ENCODE measurements at places on chromosomes 3 and 15.
A peak's percentile ranks its signal among the peaks of the same experiment; 100 is the strongest.

DNA sequence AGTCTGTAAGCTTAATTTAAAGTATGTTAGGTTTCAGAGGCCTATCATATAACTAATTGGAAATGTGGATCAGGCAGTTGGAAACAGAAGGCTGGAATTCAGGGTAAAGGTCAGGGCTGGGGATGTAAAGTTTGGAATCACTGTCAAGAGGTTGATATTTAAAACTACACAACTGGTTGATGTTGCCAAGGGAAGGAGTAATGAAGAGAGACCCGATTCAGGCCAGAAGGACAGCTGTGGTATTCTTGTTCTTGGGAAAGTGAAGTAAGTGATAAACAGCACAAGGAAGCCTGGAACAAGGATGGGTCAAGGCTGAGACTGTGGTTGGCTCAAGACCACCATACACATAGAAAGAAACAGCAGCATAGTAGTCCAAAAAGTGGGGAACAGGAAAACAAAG lies 654.2 kb downstream of the NTRK3 start:
- no peak for DNase-seq

GRCh38 chr3:94301366-94301765 lies 238.5 kb downstream of the NSUN3 start:
- DNase-seq = no peak

- no peak for DNase-seq
Observed at GRCh38 chr15:66905185-66905584, 160.2 kb upstream of the SMAD3 start.

DNA sequence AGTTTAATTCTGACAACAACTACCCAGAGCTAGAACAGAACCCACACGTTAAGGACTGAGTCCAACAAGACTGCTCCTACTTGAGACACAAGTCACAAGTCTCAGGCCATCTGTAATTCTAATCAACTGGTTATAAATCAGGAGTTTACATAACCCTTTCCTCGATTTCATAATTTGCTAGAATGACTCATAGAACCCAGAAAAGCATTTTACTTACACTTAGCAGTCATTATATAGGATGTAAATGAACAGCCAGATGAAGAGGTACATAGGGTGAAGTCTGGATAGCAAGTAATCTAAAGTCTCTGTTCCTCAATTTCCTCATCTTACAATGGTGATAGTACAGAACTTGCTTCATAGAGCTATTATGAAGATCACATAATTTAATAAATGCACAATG lies 1018.2 kb downstream of the DIPK2A start:
- no peak for DNase-seq

GRCh38 chr15:63067976-63068743 lies 25.6 kb downstream of the TPM1 start:
- DNase-seq = no peak

DNA sequence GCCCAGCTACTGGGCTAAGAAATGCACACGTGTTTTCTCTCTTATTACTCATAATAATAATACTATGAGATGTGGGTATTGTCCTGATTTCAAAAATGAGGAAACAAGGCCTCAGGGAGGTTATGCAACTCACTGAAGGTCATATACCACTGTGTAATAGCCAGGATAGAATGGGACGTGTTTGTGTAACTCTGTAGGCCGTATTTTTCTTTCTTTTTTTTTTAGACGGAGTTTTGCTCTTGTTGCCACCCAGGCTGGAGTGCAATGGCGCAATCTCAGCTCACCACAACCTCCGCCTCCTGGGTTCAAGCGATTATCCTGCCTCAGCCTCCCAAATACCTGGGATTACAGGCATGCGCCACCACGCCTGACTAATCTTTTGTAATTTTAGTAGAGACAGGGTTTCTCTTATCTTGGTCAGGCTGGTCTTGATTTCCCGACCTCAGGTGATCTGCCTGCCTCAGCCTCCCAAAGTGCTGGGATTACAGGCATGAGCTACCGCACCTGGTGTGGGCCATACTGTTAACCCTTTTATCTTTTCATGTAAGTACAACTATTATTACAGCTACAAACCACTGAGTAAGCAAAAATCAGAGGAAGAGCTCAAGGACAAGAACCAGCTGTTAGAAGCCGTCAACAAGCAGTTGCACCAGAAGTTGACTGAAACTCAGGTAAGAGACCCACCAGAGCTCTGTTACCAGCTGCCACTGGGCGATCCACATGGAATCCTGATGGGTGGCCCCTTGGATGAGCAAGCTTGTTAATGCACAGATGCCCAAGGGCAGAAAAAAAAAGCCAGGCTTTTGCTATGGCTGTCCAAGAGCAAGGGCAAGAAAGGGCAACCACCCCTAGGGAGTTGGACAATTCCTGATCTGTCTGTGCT lies 6.7 kb downstream of the KNSTRN start:
- DNase-seq = no peak

- DNase-seq = no peak
Observed at GRCh38 chr15:48317221-48317620, 14.0 kb upstream of the DUT start.

DNA sequence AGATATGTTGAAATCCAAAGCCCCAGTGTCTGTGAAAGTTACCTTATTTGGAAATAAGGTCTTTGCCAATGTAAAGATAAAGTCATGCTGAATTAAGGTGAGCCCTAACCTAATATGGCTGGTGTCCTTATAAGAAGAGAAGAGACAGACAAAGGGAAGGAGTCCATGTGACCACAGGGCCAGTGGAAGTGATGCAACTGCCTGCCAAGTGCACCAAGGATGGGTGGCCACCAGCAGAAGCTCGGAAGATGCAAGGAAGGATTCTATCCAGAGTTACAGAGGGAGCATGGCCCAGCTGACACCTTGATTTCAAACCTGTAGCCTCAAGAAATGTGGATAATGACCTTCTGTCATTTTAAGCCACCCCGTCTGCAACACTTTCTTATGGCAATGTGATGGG lies 35.3 kb upstream of the PGPEP1L start:
- DNase-seq = no peak

- DNase-seq = no peak
Observed at GRCh38 chr3:43892526-43892925, 201.8 kb downstream of the ABHD5 start.

DNA sequence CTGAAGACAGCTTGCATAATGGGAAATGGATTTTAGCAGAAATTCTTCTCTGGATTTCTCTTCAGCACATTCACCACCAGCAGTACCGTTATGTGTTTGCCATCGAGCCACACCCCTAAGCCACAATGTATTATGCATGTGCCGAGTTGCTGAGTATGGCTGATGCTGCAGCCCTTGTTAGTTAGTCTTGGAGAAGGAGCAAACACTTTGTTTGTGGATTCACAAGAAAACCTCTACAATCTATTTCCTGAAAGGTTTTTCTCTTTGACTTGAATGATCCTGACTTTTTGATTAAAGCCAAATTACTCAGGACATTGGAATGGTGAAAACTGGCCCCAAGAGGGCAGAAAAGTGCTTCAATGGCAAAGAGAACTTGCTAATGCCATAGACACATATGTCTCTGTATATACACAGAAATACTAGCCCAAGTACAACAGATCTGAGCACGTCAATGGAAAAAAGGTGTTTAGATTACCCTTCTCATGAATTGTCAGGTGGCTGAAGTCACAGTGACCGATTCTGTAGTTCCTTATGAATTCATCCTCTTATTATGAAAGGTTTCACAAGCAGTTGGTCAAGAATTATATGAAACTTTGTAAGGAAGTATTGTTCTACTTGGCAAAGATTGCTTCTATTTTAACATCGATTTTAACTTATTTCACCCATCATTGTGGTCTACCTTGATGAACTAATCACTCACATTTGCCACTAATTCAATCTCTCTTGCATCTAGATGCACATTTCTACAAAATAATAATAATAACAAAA lies 103.0 kb downstream of the P3H2 start:
- DNase-seq = peak; percentile 62

DNA sequence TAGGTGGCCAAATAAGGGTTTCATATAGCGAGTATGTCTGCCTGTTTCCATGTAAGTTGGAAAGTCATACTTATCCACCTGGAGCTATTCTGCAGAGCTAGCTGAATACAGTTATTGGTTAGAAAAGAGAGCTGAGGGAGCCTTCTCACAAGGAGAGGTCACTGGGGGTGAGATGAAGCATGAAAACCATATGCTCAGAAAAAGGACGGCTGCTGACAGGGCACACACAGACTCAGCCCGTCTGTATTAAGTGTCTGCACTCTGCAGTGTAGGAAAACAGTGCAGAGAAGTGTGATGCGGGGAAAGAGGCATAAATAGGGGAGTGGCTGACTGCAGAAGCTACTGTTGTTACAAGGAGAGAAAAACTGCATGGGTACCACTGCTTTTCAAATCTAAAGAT lies 58.2 kb downstream of the C3orf70 start:
- no peak for DNase-seq

- DNase-seq = no peak
Observed at GRCh38 chr15:88399021-88399685, 68.0 kb downstream of the MRPL46 start.

DNA sequence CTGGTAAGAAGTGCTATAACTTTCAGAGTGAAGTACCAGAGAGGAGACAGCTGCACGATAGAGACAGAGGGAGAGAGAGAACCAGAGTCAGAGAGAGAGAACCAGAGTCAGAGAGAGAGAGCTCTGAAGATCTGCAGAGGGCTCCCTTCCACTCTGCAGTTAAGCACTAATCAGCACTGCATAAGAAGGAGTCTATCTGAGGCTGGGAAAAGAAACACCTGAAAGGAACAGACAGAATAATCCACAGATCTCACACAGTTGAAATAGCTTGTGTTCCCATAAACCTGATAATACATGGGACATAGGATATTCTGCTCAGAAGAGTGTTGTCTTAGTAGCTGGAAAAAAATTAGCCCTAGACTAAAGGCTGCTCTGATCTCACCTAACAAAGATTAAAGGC lies 87.6 kb downstream of the CFAP44 start:
- no peak for DNase-seq

GRCh38 chr3:125151442-125151817 lies 61.1 kb downstream of the SLC12A8 start:
- DNase-seq = no peak

- no peak for DNase-seq
Observed at GRCh38 chr15:74050556-74051234, 31.7 kb downstream of the GOLGA6A start.

GRCh38 chr3:104974316-104974715 lies 392.4 kb upstream of the ALCAM start:
- DNase-seq = no peak

DNA sequence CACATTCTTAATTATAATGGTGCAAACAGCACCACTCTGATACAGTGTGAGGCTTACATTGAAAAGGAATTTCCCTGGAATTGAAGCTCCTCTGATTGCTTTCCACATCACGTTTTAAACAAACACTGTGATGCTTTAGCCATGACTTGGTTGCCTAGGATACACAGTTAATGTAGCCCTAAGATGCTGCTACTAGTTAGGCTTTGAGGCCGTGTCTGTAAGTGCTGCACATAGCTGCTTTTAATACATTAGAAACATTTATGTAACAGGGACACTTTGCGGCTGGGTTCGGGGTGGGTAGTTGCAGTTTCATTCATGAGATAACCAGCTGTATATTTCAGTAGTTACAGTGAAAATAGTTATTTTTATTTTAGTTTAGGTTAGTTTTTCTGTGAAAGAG lies 334.7 kb downstream of the NLGN1 start:
- DNase-seq = no peak

GRCh38 chr15:82647045-82647834 lies at the start of gene CPEB1:
CPEB1 (minus strand) TSS chr15:82647363; CDS start chr15:82628459, 18,904 bp downstream.
- peak; percentile 0 for DNase-seq

DNA sequence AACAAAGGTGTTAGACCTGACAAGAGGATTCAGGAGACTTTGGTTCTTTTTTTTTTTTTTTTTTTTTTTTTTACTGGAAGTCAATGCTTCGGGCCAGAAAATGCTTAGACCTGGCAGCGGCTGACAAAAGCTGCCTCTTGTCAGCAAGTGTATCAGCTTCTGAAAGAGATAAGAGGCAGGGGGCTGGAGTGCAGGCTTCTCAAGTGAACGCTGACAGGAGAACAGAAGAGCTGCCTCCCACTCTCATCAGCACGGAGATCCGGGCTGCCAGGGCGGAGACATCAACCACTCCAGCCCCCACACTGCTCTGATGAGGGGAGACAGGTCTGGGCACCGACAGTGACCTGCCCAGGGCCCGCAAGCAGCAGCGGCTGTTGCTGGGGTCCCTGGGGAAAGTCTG lies 9.4 kb upstream of the SCN5A start:
- DNase-seq = no peak

GRCh38 chr3:169387751-169388696 lies 275.5 kb downstream of the MECOM start:
- no peak for DNase-seq

GRCh38 chr3:168794427-168794826 lies 698.7 kb upstream of the GOLIM4 start:
- no peak for DNase-seq

DNA sequence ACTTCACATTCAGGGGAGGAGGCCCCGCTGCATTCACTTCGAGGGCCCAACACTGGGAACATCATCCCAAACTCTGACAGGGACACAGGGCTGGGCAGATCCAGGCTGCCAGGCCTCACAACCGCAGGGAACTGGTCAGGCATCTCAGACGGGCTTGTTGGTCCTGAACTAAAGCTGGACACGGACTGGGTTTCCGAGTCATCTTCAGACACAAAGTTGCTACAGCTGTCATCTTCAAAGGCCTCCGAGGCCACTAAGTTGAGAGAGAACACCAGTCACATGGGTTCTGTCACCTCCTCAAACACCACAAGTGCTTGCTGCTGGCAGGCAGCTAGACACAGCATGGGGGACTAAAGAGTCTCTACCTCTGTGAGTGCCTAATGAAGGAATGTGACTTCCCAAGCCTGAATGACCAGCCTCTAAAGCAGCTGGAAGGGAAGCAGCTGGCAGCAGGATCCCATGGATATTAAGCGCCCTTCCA lies 50.9 kb downstream of the CAPN7 start:
- no peak for DNase-seq

DNA sequence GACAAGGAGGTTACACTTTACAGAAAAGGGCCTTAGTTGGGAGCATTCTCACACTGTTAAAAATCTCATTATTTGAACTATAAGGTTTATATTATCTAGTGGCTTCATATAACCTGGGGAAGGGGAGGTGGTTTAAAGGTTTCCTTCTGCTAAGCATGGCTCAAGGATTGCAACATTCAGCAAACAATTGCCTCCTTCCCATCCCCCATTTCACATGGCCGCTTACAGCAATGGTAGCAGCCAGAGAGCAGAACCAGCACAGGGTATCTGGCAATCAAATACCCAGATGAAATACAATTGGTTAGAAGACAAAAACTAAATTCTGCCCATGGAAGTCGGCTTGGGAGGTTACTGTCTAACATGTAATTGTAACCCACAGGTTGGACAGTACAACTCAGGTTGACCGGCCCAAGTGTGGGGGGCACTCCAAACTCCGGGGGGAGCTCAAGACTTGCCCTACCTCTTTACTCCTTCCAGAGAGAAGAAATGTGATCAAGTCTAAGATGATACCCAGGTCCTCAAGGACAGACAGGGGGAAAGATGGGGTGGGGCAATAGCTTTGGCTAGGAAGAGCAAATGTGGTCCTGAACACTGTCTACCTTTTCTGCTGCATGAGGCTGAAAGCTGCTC lies 15.5 kb downstream of the ETV5 start:
- no peak for DNase-seq
